ENCODE measurements at places on chromosomes 4 and X.

DNA sequence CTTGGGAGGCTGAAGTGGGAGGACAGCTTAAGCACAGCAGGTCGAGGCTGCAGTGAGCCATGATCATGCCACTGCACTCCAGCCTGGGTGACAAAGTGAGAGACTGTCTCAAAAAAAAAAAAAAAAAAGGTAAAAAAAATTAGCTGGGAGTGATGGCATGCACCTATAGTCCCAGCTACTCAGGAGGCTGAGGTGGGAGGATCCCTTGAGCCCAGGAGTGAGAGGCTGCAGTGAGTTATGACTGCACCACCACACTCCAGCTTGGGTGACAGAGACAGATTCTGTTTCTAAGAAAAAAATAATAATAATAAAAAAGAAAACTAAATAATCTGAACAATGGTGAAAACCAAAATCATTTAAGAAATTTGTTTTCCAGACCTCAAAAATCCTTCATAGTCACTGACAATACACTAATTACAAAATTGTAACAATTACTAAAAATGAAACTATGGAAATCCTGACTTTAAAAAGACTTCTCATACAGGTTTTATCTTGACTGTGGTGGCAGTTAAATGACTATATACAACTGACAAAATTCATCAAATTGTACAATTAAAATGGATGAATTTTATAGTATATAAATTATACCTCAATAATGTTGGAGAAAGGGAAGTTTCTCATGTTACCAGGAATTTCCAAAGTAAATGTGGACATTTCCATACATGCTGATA lies 31.3 kb downstream of the PHF8 start:
- DNase-seq, result no peak

- no peak for DNase-seq
Observed at GRCh38 chr4:147015491-147015890, 69.8 kb upstream of the TTC29 start.

DNA sequence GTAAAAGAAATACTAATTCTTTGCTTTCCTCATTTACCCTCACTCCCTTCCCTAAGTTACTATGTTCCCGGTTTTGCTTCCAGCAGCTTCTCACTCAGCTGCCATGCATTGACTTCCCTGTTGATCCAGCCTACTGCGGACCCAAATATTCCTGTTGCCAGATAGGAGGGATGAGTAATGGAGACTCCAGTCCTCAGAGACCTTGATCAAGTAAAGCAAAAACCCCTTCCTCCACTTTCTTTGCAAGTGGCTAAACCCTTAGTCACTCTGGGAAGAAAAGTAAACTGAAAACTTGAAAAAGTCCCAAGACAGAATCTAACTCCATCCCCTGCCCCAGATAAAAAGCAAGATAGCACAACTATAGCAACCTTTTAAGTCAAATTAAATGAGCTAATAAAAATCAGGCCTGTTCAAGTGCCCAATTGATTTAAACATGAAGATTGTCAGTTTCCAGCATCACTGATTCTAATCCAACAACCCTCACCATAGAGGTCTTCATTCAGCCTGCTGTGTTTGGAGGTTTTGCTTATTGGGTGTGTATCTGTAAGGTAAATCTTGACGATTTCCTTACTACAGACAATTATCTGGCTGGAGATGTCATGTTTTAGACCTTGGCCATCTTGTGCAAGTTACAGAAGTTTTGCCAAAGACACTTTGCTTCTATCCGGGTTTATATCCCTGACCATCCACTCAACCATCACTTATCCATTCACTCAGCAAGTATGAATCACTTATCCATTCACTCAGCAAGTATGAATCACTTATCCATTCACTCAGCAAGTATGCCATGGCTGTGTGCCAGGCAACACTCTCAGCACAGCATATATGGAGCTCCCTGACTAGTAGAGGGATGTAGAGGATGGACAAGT lies 17.6 kb downstream of the FGFBP1 start:
- peak; percentile 22 for DNase-seq

DNA sequence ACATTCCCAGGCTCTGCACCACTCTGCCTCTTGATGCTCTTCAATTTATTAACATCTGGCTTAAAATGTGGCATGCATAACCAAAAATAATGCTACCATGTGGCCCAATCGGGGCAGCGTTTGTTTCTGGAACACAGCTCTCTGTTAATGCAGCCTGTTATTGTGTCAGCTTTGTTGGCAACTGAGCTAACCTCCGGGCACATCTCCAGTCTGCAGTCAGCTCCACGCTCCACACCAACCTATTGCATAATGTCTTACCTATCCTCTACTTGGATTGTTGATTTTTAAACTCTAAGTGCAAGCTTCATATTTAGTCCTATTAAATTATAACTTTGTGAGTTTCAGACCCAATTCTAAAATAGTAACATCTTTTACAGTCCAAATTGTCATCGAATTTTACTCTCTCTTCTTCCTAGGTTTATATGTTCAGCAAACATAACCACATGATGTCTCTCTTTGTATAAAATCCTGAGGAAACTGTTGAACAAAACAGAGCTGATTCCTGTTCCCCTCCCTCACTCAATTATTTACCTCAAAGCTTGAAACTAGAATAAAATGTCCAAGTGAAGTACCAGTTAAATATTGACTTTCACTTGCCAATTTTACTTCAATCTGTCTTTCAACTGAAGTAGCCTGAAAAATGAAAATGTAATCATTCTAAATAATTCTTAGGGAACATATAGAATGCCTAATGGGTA lies 92.2 kb upstream of the RAPGEF2 start:
- DNase-seq, result peak; percentile 45

- DNase-seq, result no peak
Observed at GRCh38 chrX:21838937-21839333, 482 bp upstream of the MBTPS2 start.

DNA sequence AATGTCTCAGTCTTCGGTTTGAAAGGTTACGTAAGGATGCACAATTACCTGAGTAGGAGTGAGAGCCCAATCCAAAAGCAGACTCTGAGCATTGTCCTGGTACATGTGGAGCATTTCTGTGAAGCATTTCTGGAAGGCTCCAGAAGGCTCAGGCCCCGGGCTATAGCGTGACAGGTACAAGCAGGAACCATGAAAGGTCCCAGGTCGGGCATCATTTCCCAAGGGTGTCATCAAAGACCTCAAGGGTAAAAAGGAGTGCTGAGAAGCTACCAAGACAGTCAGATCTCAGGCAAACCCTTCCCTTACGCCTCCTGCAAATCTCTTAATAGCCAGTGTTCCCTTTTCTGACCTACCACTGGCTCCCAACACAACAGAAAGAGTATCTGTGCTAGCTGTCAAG lies 30.8 kb downstream of the GPC4 start:
- DNase-seq, result no peak

DNA sequence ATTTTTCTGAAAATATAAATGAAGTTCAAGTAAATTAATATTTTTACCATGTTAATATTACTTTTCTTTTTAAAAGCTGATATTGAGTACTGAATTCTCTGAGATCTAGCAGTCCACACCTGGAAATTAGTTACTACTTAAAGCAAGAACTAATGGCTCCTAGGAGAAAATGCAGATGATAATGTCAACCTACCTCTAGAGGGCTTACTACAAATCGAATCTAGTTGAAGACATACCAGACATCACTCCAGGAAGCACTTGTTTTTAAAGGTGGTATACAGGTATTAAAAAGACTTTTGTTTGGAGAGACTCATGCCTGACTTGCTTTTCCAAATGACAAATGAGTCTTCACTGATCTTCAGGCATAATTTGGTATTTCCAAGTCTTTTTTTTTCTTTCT lies 516.4 kb upstream of the BOD1L1 start:
- no peak for DNase-seq

DNA sequence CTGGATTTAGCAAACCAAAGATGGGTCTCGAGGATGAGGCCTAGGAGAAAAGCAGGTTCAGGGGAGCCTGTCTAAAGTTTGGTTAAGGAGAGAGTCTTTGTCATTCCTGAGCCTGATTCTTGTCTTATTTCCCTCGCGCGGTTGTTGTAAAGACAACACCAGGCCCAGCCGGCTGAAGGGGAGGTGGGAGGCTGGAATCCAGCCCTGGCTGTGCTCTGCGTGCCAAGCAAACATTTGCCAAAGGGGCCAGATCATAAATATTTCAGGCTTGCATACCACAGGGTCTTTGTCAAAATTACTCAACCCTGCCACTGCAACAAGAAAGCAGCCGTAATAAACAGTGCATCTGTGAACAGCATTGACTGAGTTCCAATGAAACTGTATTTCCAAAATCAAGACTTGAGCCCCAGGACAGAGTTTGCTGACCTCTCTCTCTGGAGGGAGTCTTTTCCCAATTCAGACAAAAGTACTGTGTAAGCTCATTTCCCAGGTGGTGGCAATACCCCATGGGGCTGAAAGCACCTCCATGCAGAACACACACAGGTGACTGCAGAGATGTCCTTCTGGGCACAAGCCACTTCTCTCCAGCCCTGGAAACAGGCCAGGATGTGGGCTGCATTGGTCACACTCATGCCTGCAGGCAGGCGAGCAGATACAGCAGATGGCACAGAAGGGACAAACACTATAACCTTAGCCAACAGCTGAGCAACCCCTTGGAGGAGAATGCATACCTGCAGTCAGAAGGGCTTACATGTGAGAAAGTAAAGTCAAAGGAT lies 320.3 kb downstream of the STK32B start:
- no peak for DNase-seq

- no peak for DNase-seq
Observed at GRCh38 chr4:89576246-89576645, 260.7 kb downstream of the SNCA start.

DNA sequence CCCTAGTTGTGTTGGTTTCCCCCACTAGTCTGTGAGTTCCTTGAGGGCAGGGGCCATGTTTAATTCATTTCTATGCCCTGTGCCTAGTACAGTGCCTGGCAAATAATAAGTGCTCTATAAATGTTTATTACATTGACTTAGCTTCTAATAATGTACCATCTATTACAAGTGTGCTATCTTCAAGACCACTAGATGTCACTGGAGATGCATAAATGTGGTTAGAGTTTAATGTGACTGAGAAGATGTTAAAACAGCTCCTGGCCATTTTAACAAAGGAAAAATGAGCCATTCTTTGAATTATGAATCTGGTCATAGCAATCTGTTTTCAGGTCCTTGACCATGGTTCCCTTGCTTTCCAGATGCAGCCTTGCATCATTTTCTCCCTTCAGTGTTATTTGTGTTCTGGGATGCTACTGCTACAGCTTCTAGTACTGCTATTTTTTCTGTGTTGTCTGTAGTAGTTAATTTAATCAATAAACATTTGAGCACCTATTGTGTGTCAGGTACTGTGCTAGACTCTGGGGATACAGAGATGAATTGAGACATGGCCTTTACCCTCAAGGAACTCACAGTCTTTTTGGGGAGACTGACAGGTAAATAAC lies 43.2 kb downstream of the SLC9A6 start:
- no peak for DNase-seq

GRCh38 chr4:156291317-156291716 lies 337.7 kb upstream of the CTSO start:
- no peak for DNase-seq

DNA sequence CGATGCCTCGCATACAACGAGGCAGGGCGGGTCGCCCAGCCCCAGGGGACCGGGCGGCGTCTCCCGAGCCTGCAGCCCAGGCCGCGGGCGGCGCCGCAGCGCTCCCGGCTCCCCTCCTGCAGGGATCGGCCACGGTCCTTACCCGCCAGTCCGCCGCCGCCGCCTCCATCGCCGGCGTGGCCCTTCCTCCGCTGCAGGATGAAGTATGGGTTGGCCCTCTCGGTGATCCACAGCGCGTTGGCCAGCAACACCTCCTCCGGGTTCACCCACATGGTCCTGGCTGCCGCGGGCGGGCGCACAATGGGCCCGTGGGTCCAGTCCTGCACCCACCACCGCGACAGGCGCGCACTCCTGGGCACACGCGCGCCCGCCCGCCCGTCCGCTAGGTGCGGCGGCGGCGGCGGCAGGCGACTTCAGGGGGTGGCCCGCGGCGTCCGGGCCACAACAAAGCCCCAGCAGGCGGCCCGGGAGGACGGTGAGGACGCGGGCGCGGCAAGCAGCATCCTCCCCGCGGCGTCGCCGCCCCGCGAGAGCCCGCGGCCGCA lies 339 bp downstream of the TBC1D9 start:
- DNase-seq, result peak; percentile 58

DNA sequence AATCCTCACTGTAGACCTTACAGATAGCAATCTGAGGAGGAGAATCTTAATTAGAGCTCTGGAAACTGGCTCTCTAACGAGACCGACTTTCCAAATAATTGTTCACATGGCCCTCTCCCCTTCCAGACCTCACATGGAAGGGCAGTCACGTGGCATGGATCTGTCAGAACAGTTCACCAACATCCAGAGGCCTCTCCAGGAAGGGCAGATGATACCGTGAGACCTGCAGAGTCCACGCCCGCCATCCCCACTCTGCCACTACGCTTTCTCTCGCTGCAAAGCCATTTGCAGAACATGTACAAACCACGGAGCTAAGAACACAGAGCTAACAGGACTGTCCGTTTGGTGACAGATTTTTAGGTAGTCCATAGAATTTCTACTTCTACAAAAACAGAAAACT lies 20.7 kb downstream of the FAT1 start:
- no peak for DNase-seq

- DNase-seq, result no peak
Observed at GRCh38 chr4:48669086-48669485, 111.0 kb downstream of the FRYL start.

DNA sequence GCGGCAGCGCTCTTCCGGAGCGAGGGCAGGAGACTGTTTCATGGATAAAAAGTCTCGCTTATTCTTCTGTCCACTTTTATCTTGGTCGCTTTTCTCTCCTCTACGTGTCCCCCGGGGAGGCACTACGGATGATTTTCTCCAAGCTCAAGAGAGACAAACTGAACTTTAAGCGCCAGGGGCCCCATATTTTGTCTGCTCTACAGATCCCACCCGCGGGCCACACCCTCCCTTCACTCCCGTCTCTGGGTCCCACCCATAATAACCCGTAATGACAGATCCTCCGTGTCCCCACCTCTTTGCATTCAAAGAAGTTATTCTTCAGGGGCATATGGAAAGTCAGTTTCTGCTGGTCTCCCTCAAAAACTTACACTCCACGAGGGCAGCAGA lies at the start of gene CORIN:
Gene CORIN (minus strand): TSS at position 160 of the 387 bp plus-strand sequence. CDS start 118 bp downstream, at position 42.
- DNase-seq, result no peak

GRCh38 chr4:1337376-1337831 lies 9.6 kb upstream of the UVSSA start:
- no peak for DNase-seq

DNA sequence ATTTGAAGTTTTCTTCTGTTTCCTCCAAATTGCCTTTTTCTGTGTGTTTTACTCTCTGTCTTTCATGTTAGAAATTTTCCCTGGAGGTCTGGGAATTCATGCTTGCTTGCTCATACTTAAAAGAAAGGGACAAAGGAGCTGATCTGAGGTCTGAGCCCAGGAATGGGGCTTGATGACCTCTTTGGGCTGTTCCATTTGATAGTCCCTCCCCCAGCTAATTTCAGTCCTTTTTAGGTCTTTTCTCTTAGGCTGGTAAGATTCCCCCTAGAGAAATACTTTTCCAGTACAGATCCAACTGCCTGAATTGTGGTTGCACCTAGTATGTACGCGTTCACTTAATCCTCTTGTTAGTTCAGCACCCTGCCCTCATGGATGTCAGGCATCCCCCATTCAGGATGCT lies 5.5 kb upstream of the PIGA start:
- no peak for DNase-seq
